ENCODE measurements at places on chromosomes 1 and 21.

GRCh38 chr1:67579623-67580394 lies 105.2 kb upstream of the GADD45A start:
- no peaks in the 10 kb centered on the region for H3K4me1 ChIP-seq
- no peak overlapping the region for H3K27ac ChIP-seq
- H3K36me3 ChIP-seq, result no peaks in the 10 kb centered on the region
- DNase-seq, result no peak
- no peaks in the 10 kb centered on the region for H3K27me3 ChIP-seq

DNA sequence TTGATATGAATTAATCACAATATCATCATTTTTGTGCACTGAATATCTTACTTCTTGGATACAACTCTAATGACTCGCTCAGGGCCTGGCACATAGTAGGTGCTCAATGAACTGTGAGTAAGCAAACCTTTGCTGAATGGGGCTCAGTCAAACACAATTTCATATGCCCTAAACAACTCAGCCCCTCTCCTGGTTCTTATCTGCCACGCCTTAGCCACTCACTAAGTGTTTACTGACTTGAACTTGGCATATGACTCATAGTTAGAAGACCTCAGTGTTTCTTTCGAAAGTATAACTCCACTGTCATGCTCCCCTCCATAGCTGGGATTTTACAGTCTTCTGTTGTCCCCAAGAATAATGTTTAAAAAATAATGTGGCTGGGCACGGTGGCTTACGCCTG lies 4.8 kb upstream of the IFNLR1 start:
- DNase-seq, result no peak
- H3K27me3 ChIP-seq, result peaks cover 19% of the 10 kb centered on the region
- peaks cover 7% of the 10 kb centered on the region for H3K4me1 ChIP-seq
- H3K27ac ChIP-seq, result no peak overlapping the region

DNA sequence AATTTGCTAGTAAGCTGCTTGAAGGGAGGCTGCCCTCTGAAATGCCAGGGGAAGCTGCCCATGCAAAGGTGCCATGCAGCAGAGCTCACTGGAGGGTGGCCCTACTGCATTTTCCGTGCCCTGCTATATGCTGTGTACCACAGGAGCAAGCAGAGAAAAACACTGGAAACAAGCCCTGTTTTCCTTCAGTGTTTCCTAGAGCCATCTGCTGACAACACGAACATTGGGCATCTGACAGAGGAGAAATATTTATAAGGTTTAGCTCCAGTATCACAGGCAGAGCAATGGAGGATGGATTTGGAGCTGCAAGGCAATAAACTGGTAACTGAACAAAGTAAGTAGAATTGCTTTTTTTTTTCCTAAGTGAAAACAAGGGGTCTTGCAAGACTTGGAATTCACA lies 198.4 kb downstream of the USP25 start:
- no peak for DNase-seq
- H3K27me3 ChIP-seq, result no peaks in the 10 kb centered on the region
- no peak overlapping the region for H3K4me3 ChIP-seq
- no peaks in the 10 kb centered on the region for H3K36me3 ChIP-seq

DNA sequence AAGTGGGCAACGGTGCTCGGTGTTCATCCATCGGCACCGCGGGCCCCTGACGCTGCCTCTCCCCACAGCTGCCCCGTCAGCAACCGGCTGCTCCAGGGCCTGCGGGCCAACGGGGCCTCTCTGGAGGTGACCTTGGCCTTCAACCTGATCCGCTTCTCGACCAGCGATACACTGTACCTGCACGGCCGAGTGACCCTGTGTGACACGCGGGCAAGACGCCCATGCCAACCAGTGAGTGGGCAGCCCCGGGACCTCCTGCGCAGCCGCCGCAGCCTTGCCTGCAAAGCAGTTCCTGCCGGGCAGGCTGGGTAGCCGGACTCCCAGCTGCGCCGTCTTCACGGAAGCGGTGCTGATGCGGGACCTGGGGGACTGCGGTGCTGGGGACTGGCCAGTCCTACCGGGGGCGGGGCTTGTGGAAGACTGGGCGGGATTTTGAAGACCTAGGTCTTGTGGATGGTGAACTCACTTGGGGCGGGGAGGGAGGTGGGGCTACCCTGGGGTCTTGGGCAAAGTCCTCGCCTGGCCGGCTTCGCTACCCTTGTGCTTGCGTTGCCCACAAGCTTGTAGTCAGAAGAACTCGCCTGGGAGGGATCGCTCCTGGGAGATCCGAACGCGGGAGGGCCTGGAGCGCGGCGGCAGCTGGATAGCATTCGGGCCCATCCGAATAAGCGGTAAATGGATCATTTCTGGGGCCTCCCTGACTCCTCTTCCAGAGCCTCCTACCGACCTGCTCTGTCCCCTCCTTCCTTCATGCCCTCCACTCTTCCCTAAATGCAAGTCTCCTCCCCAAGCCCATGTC lies 8.8 kb upstream of the CEP85 start:
- peak; percentile 93 for DNase-seq
- peaks cover 51% of the 10 kb centered on the region for H3K27me3 ChIP-seq
- H3K36me3 ChIP-seq, result no peaks in the 10 kb centered on the region
- H3K27ac ChIP-seq, result no peak overlapping the region

- peaks cover 15% of the 10 kb centered on the region for H3K4me1 ChIP-seq
- H3K4me3 ChIP-seq, result no peak overlapping the region
- no peak for DNase-seq
- peaks cover 24% of the 10 kb centered on the region for H3K27me3 ChIP-seq
- H3K36me3 ChIP-seq, result no peaks in the 10 kb centered on the region
- no peak overlapping the region for H3K27ac ChIP-seq
Measured at GRCh38 chr1:85135392-85135798, 65.4 kb downstream of the SYDE2 start.

- peak; percentile 21 for DNase-seq
- no peak overlapping the region for H3K4me3 ChIP-seq
- H3K27me3 ChIP-seq, result no peaks in the 10 kb centered on the region
- no peak overlapping the region for H3K27ac ChIP-seq
Measured at GRCh38 chr1:162177126-162177525, 107.6 kb downstream of the NOS1AP start.

DNA sequence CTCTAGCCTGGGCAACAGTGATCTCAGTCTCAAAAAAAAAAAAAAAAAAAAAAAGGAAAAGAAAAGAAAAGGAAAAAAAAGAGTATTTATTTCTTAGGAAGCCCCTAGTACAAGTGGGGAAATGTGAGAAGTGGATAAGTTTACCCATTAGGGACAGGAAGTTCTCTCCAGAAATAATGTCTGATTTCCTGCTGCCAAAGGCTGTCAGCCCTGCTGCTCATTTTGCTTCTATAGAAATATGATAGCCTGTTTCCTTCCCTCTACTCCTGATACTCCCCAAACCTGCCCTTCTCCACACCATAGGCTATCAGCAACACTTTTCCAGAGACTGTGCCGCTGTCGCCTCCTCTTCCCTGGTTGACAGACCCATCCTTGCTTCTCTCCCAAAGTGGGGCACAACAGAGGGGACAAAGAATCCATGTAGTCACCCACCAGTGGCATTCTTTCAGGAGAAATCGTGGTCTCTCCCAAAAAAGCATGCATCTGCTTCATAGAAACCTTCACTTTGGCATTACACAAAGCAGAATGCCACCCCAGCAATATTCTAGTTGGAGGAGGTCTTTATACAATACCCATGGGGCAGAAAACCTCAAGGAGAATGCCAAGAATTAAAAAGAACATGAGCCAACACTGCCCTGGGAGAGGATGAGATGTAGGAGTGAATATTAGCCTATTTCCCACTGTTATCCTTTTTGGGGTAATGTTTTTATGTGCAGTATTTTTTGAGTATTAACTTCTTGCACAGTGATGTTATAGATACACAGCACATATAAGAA lies 166.3 kb upstream of the NR5A2 start:
- DNase-seq, result no peak
- H3K27me3 ChIP-seq, result no peaks in the 10 kb centered on the region
- no peak overlapping the region for H3K27ac ChIP-seq
- H3K36me3 ChIP-seq, result no peaks in the 10 kb centered on the region
- no peak overlapping the region for H3K4me3 ChIP-seq

DNA sequence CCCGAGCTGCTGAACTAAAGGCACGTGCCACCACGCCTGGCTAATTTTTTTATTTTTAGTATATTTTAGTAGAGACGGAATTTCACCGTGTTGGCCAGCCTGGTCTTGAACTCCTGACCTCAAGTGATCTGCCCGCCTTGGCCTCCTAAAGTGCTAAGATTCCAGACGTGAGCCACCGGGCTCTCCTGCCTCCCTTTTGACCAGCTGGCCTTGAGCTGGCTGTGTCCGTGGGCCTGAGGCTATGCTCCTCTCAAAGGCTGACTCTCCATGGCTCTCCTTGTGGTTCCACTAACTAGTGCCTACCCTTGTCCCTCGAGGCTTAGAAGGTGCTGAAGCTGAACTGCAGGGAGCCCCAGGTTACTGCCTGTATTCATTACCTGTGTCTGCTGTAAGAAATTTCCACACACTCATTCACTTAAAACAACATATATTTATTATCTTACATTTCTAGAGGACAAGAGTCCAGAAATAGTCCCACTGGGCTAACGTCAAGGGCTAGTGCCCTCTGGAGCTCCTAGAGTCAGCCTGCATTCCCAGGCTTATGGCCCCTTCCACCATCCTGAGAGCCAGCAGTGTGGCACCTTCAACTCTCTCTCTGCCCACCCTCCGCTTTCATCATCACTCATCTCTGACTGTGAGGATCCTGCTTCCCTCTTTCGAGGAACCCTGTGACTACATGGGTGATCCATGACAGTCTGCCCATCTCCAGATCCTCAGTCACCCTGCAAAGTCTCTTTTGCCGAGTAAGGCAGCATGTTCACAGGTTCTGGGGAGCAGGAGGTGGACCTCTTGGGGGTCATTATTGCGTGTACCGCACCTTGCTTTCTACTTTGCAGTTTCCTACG lies 34.9 kb downstream of the ETS2 start:
- H3K4me3 ChIP-seq, result no peak overlapping the region
- H3K36me3 ChIP-seq, result no peaks in the 10 kb centered on the region
- H3K27ac ChIP-seq, result no peak overlapping the region
- no peaks in the 10 kb centered on the region for H3K4me1 ChIP-seq
- no peaks in the 10 kb centered on the region for H3K27me3 ChIP-seq

DNA sequence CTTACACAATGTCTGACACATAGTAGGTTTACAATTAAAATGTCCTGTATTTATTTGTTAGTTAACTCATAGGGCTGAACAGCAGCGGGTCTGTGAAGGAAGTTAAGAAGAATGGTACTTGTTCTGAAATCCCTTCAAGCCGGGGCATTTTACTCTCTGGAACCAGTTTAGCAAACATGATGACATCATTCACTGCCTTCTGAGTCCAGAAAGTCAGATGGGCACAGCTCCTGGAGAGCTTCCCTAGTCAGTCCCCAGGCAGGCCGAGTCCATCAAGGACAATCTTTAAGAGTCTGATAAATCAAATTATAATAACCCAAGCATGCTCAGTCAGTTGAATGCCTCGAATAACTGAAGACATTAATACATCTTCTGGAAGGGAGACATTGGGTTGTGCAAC lies 125.4 kb upstream of the DAB1 start:
- H3K4me1 ChIP-seq, result peaks cover 8% of the 10 kb centered on the region
- H3K27ac ChIP-seq, result no peak overlapping the region
- no peaks in the 10 kb centered on the region for H3K36me3 ChIP-seq
- no peaks in the 10 kb centered on the region for H3K27me3 ChIP-seq
- H3K4me3 ChIP-seq, result no peak overlapping the region
